Hair follicular keratinocyte (primary cell): ENCODE measurements at places on chromosomes 12 and 14. TPM values are rescaled to one million over a fixed set of nuclear protein-coding genes. Genes with fewer than 3 reads are reported as not detected.

The FCF1 gene
- 18.9 and 22.2 TPM in 2 replicates for total RNA-seq

The SMOC1 gene
- 11.6 and 15.4 TPM in 2 replicates for total RNA-seq

The SPPL3 gene
- total RNA-seq = 8.5 and 15.5 TPM in 2 replicates

The POTEG gene
- total RNA-seq = not detected in 2 replicates

The RAD52 gene
- 8.3 and 8.7 TPM in 2 replicates for total RNA-seq

The ACVRL1 gene
- total RNA-seq = 0.08 and 0.61 TPM in 2 replicates

The ADAM20 gene
- total RNA-seq = under 0.01 and 0.04 TPM in 2 replicates

The TEAD4 gene
- total RNA-seq = 17.3 and 34.2 TPM in 2 replicates

The OTX2 gene
- total RNA-seq = not detected in 2 replicates
